Tongue (tissue), 3 donors: ENCODE measurements at places on chromosomes 3 and 15. TPM values are rescaled to one million over a fixed set of nuclear protein-coding genes. Genes with fewer than 3 reads are reported as not detected.

SPTSSB gene
- 4.4 TPM for total RNA-seq

CCDC14 gene
- 71.7 TPM for total RNA-seq

- no peak for DNase-seq
Observed at GRCh38 chr3:128182656-128183055, 29.4 kb downstream of the EEFSEC start.

GRCh38 chr3:42764561-42765295, 8.3 kb downstream of the CCDC13 start:
- no peak for DNase-seq

DNA sequence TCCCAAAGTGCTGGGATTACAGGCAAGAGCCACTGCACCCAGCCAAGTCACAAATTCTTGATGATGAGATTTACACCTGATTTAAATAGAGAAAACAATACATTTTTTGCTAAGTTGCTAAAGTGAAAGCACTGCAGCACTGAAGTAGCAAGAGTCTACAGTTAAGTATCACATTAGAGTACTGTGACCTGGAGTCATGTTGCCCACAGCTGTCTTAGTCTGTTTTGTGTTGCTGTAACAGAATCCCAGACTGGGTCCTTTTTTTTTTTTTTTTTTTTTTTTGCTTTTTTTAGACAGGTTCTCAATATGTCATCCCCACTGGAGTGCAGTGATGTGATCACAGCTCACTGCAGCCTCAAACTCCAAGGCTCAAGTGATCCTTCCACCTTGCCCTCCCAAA, 23.2 kb upstream of the GNB4 start:
- DNase-seq = peak; percentile 73

- DNase-seq = peak; percentile 7
Observed at GRCh38 chr3:152556731-152557254, 278.1 kb upstream of the P2RY1 start.

C3orf22 gene
- total RNA-seq = not detected
